Activated gamma-delta T cell treated with anti-CD3 and anti-CD28 coated beads, Interleukin-2, amount 50 U/mL, for 16 hours (primary cell): ENCODE measurements at places on chromosomes 13 and 19.

- DNase-seq, result no peak
These were observed 41.2 kb downstream of the MIPEP start for GRCh38 chr13:23848019-23848418.

- DNase-seq, result no peak
These were observed 326.1 kb upstream of the SLITRK1 start for GRCh38 chr13:84208246-84208910.

- DNase-seq, result no peak
These were observed 3.6 kb upstream of the CACNG8 start for GRCh38 chr19:53958823-53959757.

- no peak for DNase-seq
These were observed 163.4 kb upstream of the GPR12 start for GRCh38 chr13:26923824-26924605.

DNA sequence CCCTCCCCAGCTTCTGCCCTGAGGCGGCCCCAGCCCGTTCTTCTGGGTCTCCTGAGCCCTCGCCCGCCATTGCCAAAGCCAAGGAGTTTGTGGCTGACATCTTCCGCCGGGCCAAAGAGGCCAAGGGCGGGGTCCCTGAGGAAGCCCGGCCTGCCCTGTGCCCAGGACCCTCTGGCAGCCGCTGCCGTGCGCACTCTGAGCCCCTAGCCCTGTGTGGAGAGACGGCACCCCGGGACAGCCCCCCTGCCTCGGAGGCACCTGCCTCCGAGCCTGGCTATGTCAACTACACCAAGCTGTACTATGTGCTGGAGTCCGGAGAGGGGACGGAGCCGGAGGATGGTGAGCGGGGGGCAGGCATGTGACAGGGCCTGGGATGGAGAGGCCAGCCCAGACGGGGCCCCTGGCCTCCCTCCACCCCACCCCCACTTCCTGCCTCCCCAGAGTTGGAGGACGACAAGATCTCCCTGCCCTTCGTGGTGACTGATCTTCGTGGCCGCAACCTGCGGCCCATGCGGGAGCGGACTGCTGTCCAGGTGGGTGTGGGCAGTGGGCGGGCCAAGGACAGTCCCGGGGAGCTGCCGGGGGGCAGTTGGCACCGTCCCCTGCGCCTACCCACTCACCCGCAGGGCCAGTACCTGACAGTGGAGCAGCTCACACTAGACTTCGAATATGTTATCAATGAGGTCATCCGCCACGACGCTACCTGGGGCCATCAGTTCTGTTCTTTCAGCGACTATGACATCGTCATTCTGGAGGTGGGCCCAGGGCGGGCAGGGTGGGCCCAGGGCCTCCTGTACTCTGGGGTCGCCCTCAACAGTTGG, 7.0 kb downstream of the DCAF15 start:
- no peak for DNase-seq

- DNase-seq, result no peak
These were observed 17.8 kb downstream of the KCTD12 start for GRCh38 chr13:76868371-76868770.

DNA sequence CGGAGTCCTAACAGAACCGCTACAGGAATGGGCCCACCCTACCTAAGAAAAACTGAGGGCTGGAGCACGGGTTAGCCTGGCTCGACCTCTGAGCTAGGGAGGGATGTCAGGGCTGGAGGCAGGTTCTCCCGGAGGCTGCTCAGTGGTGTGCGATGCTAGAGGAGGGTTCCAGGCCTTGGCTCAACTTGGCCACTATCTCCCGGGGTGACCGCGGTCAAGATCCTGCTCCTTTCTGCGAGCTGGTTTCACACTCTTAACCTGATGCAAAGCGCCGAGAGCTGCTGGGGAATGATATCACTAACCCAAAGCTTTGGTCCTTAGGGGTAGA, 301 bp downstream of the POP4 start:
- no peak for DNase-seq

DNA sequence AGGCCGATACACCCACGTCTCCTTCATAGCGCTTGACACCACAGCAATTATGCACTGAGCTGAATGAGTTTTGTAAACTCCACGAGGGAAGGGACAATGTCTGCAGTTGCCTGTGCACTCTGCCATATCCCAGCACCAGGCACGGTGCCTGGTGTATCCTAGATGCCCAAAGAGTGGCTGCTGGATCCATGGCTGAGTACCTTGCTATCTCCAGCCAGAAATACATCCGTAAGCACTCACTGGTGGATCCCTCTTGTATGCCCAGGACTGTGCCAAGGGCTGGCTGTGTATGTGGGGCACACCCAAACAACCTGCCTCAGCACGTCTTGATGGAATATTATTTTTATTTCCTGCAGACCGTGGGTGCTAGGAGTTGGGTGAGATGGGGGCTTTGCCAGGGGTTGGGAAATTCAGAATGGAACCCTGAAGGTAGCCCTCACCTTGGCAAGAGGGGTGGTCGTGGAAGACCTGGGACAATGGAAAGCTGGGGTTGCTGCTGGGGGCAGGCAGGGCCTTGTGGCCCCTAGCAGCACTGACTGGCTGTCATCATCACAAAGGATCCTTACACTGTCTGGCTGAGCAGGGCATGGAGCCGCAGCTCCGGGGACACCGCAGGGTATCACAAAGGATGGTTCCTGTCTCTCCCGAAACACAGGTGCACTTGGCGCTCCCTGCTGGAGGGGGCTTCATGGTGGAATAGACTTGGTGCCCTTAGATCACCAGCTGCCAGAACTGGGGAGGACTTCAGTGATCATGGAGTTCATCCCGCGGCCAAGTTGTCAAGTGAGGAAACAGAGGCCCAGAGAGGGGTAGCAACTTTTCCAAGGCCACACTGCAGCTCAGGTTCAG, 131.3 kb downstream of the URI1 start:
- no peak for DNase-seq

GRCh38 chr13:61144834-61145593, 270.6 kb downstream of the PCDH20 start:
- no peak for DNase-seq

- DNase-seq, result no peak
These were observed 229.8 kb downstream of the LHFPL6 start for GRCh38 chr13:39373145-39373544.

GRCh38 chr19:42069619-42070351, at the start of gene GRIK5:
Gene GRIK5, minus strand, starts transcription at chr19:42070206. Its CDS starts 4,436 bp downstream, at chr19:42065770.
- DNase-seq, result no peak

DNA sequence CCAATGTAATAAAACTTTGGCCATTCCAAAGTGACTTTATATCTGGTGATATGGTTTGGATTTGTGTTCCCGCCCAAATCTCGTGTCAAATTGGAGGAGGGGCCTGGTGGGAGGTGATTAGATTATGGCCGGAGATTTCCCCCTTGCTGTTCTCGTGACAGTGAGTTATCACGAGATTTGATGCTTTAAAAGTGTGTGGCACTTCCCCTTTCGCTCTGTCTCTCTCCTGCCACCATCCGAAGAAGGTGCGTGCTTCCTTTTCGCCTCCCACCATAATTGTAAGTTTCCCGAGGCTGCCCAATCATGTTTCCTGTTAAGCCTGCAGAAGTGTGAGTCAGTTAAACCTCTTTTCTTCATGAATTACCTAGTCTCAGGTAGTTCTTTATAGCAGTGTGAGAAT, 9.3 kb upstream of the NALCN start:
- no peak for DNase-seq

GRCh38 chr13:63149375-63149774, 1733.7 kb upstream of the PCDH20 start:
- DNase-seq, result no peak

DNA sequence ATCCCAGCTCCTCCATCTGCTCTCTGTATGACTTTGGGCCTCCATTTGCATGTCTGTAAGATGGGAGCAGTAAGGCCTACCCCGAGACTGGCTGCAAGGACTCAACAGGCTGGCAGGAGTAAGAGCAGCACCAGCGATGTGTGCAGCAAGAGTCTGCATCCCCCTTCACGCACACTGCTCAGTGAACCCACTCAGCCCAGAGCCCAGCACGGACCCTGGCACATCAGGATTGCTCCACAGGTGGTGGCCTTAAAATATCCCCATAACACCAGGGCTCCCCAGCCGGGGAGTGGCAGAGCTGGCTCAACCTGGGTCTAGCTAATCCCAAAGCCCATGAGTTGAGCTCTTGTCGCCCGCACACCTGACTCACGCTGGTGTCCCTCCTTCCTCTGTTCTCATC, 23.4 kb downstream of the VRK3 start:
- no peak for DNase-seq

GRCh38 chr13:109381546-109382180, 404.7 kb downstream of the IRS2 start:
- DNase-seq, result no peak
